ENCODE measurements at places on chromosomes 5 and 9.

DNA sequence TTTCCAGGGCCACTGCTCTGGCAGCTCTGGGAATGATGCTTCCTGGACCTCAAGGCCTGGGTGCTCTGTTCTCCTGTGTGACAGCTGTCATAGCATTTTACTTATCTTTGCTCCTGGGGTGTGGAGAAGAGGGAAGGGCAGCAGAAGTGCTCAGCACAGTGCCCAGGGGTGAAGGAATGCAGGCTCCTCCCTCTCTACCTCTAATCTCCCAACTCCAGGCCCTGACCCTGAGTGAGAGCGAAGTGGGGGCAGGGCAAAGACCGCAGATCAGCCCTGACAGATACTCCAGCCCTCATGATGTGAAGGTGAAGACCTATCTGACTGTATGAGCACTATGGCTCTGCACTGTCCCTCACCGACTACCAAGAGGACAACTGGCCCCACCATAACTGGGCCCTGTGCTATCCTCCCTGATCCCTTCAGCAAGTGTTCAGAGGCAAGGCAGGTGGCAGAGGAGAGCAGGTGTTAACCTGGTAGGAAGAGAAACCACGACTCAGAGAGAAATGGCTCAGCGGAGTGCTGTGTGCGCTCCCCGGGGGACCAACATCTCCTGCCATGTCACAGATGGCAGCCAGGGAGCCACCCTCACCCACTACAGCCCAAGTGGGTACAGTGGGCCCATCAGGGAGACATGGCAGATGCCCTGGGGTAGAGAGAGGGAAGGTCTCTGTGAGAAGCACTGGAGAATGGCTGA lies 16.8 kb downstream of the ACSL6 start:
- DNase-seq, result no peak

GRCh38 chr5:170313344-170313743 lies 15.8 kb upstream of the LCP2 start:
- no peak for DNase-seq

DNA sequence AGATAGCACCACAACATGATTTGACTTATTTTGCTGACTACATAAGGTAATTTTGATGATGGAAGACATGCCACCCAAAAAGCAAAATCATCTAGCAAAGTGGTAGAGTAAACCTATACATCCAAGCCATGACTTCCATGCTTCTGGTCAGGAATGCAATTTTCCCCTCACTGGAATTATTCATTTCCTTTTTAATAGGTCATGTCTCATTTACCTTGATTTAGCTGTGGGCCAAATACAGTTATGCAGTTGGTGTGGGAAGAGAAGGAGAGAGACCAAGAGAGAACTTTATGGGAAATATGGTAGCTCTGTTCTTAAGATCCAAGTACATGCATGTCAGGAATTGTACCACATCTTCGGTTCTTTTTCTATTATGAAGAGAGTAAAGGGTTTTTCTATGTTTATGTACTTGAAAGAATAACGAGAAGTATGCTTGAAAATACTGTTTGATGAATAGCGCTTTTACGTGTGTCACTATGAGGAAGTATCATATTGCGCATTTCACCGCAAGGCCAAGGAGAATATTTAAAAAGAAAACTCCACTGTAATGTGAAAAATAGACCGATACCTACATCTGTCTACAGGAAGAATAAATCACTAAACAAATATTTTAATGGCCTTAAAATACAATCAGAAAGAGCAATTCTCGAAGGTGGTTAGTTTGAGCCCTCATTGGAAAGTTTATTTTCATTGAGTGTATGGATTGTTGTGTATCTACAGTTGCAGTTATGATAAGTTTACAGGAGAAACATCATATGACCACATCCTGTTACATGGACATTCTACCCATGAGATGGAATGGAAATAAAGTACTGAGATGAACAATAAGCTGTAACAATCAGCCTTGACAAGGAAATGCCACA lies 134.0 kb downstream of the FOXD1 start:
- DNase-seq, result no peak

GRCh38 chr9:94728719-94729118 lies 2.2 kb downstream of the AOPEP start:
- DNase-seq, result no peak

DNA sequence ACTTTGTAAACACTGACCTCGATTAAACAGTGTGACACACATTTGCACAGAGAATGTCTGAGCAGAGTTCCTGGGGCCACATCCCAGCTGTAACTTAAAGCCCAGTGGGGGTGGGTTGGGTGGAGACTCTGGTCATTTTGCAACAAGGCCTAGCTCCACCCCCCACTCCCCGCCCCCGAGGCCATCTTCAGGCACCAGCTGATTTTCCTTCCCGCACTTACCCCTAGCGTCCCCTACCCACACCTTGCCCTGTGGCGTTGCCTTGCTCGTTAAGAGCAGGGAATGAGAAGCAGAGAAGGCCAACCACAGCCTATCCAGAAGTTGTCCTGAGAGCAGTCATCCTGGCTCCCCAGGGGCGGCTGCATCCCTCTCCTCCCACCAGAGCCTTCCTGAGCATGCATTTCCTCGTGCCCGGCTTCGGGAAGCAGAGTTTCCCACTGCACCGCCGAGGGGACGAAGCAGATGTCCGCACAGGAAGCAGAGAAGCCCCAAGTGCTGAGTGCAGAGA lies 101.7 kb upstream of the SARDH start:
- no peak for DNase-seq

DNA sequence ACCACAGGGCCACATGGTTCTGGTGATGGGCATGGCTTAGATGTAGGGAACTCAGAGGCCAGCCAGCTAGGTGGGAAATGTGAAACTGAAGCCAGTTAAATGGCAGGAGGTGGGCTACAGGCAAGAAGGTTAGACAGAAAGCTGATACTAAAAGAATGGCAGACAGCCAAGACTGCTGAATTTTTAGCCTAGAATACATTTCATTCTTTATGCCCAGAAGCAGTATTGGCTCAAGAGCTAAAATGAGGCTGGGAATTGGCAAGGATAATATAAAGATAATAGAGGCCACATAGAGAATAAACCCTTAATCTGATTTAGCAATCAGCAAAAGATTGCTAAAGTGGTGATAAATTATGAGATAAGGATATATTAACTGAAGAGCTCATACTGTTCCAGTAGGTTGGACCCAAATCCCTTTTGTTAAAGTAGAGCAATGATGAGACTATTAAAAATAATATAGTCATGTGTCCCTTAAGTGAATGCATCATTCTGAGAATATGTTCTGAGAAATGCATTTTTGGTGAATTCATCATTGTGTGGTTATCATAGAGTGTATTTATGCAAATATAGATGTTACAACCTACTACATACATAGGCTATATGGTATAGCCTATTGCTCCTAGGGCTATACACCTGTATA lies 234.3 kb downstream of the CHSY3 start:
- DNase-seq, result no peak

DNA sequence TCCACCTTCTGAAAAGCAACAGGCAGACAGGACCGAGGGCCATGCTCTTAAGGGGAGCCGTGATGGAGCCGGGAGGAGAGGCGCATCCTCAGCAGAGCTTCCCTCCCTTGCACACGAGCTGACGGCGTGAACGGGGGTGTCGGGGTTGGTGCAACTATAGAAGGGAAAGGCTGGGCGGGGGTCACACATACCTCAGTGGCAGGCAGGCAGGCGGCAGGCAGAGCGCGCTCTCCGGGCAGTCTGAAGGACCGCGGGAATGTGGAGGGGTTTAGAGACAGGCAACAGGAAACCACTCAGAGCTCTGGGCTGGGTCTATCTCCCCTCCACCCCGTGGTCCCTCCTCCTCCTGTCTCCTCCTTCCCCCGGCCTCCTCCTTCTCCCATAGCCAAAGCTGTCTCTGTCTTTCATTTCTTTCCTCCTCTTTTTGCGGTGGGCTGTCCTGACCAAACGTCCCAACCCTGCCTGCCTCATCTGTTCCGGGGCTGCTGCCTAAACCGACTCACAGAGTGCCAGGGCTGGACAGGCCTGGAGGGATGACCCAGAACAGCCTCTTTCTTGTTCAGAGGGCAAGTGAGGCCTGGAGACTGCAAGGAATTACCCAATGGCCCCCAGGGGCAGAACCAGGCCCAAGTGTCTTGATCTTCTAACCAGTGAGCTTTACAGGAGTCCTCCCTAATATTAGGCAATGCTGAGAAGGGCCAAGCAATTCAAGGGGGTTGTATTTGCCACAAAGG lies at the start of gene SPARC:
Gene SPARC (minus strand): TSS at position 242 of the 734 bp plus-strand sequence. CDS start 10,727 bp downstream, outside the sequence.
- DNase-seq, result no peak

DNA sequence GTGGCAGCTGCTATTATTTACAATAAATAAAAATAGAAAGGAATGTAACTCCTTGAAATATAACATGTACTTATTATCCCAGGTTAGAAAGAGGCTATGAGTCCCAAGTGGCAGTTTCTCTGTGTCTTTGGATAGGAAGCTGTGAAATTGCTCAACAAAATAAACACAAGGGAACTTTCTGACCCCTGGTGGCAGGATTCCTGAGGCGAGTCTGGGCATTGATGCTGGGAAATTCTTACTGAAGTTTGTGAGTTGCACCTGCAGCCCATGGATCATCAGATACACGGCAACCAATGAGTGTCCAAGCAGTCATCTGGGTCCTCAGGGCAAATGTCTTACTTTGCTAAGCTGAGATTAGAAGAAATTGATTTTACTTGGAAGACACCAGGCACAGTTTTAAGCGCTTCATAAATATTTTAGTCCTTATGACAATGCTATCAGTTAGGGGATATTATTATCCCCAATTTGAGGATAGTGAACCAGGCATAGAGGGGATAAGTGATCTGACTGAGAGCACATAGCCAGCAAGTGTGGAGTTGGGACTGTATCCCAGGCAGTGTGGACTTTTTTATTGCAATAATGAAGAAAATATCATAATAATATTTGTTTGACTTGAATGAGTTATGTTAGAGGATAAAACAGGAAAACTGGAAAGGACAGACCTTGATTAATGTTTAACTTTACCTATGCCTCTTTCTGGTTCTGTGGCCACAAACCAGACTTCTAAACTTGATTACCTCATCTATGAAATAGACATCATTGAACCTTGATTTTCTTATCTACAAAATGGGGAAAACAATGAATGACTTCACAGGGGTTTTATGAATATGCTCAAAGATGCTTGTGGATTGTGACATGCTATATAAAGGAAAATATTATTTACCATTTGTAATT lies 265.5 kb upstream of the ADAMTSL1 start:
- no peak for DNase-seq

GRCh38 chr5:63963926-63964325 lies 1.7 kb upstream of the HTR1A start:
- no peak for DNase-seq

GRCh38 chr9:85200726-85201404 lies 531.3 kb downstream of the NTRK2 start:
- DNase-seq, result no peak

- DNase-seq, result no peak
These were observed 160.0 kb upstream of the GNA14 start for GRCh38 chr9:77807846-77808750.

- DNase-seq, result no peak
These were observed 492.1 kb downstream of the ARHGEF28 start for GRCh38 chr5:74118071-74118470.

DNA sequence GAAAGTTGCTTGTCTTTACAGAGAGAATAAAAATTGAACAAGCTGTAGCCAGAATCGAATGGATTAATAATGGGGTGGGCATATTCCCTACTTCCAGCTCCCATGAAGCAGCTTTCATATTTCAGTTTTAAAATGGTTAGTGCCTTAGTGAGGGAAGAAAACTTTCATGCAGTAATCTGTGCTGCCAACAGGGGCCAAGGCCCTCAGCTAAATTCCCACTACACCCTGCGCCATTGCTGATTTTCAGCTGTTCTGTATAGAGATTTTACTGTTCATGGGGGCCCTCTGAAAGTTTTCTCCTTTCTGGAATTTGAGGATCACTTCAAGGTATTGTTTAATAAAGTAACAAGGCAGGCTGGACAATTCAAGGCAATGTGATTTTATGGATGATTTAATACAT lies 58.2 kb downstream of the CAST start:
- DNase-seq, result no peak

GRCh38 chr9:128733256-128733655 lies 9.3 kb upstream of the ZDHHC12 start:
- no peak for DNase-seq

GRCh38 chr5:33794550-33795181 lies 97.1 kb downstream of the ADAMTS12 start:
- DNase-seq, result no peak

DNA sequence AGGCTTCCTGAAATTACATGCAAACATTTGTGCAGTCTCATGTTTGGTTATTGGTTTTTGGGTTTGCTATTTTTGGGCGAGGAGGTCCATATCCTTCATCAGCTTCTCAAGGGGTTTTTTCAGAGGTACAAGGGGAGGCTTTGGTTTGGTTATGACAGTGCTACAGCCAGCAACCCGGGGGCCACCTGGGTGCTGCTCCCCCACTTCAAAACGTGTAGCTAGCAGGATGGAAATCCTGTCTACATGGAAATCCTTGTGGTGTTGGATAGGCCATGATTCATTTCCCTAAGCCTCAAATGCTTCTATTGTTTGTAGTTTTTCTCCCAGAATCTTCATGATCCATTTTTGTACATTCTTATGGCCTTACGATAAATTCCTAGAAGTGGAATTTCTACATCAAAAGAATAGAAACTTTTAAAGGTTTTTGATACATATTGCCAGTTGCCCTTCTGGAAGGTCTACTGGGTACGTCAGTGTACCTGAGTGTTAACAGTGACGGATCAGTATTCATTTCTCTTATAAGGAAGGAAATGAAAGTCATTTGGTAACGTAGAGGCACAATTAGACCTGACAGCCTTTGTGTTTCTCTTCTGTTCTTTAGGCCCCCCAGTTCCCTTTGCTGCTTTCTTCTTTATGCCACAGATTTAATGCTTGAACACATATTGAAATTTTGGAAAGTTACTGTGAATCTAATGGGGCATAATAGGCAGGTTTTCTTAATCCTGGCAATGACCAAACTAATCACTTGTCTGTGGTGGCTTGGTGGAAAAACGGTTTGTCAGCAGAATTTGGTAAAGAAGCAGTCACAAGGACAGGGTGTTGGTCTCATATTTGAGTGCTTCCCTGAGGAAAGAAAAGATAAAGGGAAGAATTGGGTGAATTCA lies 69.7 kb upstream of the ABL1 start:
- no peak for DNase-seq

DNA sequence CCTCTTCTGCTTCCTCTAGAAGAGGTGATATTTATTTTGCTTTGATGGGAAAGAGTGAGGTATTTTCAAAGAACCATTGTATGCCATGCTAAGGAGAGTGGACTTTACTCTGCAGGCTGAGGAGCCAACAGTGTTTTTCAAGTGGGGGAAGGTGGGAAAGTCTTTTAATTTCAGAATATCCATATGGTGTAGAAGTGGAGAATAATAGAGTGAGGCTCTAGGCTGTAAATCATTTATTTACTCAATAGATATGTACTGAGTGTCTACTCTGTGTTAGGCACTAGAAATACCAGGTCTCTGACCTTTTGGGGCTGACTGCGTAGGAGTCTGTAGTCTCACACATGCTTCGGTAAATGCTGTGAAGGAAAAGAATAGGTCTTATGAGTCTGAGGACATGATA lies 30.7 kb upstream of the TENT2 start:
- no peak for DNase-seq

GRCh38 chr9:94690344-94690743 lies 36.2 kb upstream of the AOPEP start:
- no peak for DNase-seq

GRCh38 chr5:2703615-2704014 lies 47.9 kb downstream of the IRX2 start:
- no peak for DNase-seq

Data from stimulated activated CD8-positive, alpha-beta memory T cell treated with anti-CD3 and anti-CD28 coated beads, Interleukin-4, amount 100 ng/mL, for 1 hour (primary cell).